HS-5 (cell line): ENCODE measurements at places on chromosomes 1 and 21.

- no peak for DNase-seq
Observed at GRCh38 chr1:228120857-228121489, 11.9 kb upstream of the MRPL55 start.

DNA sequence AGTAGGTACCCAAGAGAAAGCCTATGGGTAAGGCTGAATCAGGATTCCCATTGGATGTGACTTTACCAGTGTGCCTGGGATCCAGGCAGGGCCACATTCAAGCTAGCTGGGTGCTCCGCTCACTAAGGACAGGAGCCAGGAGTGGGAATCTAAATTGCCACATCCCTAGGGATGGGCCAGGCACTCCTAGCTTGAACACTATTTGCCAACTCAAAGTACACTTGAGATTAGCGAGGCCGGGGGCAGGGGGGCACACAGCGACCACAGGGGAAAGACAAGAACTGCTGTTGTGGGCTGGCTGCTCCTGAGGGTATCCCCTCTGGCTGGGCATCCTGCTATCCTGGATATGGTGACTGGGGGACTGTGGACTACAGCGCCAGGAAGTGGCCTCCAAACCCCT lies 4.3 kb downstream of the SLC45A3 start:
- no peak for DNase-seq

DNA sequence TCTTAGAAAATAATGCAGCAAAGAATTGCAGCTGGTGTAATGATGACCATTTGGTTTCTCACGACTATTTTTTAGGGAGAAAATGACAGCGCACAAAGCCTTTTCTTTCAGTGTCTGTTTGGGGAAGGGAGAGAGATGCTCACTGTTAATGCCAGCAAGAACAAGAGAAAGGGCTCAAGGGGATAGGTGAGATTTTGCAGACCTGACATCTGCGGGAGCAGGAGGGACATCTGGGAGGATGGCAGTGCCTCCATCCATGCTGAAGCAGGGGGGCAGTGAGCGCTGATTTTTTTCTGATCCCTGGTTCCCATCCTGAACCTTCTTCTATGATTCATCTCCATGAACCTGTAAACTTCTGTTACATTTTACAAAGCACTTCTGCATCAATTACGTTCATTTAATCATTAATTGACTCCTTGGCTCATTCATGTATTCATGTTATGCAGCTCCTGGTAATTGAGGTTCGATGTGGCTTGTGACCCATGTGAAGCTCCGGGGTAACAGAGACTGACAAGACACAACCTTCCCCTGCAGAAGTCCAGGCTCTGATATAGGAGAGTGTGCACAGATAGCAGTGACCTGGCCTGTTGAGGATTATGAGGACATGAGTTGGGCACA lies 595.3 kb downstream of the PTPRU start:
- no peak for DNase-seq

DNA sequence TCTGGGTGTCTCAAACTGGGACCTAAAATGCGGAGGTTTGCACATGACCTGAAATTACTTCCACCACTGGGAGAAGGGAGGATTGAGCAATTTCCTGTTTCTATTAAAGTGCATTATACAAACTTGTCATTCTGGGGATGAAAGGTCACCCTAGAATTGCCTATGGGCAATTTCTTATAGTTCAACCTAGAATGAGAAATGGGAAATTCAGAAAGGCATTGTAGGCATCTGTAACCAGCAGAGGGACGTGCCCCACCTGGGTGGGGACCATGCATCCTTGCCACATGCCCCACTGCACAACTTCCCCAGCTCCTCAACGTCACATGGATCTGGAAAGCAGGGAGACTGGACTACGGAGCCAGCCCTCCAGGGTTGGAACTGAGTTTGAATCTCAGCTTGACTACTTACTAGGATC lies 47.0 kb downstream of the MRPL39 start:
- no peak for DNase-seq

DNA sequence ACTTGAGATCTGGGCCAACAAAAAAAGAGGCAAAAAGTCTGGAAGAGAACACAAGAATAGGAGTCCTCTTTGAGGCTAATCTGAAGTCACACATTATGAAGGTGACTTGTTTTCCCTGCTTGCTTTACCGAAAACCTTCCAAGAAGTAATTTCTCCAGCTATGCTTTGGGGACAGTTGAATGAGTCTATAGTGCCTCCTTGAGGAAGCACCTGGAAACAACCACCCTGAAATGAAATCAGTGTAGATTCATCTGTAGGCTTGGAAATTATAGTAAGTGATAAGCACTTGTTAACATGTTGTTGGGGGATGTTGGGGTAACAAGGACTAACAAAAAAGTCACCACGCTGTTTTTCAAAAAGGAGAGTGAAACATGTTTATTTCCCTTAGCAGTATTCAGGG lies 23.4 kb upstream of the RPTN start:
- DNase-seq, result no peak

- DNase-seq, result no peak
Observed at GRCh38 chr1:85707267-85707989, 805 bp downstream of the ZNHIT6 start.

- no peak for DNase-seq
Observed at GRCh38 chr1:119651133-119651532, 3.1 kb upstream of the ZNF697 start.

DNA sequence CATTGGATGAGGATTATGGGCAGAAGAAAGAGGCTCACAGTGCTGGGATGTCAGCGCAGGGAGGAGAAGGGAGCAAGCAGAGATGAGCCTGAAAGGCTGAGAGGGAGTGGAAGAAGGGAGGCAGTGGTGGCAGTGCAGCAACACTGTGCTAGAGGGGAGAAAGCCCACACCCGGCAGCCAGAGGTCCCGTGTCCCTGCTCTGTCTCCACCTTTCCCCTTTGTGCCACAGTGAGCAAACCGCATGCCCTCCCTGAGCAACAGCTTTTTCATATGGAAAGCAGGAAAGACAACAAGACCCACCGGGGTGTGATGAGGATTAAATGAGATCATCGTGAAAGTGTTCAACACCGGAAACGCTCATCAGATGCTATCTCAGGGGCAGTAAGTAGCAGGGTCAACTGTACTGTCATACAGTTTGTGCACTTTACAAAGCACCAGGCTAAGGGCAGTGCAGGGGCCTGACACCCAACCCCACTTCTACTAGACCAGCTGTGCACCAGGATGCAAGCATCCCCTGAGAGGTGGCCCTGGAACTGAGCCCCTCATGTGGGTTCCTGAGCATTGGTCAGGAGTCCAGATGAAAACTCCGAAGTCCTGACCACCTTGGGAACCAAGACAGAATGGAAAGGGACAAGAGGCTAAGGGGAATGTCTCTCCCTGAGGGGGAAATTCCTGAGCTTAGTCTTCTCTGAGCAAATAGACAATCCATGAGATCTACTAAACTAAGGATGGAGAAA lies 9.1 kb downstream of the NHLH1 start:
- no peak for DNase-seq
